ENCODE measurements at places on chromosomes 4 and X.

- DNase-seq, result no peak
Observed at GRCh38 chrX:111035991-111036390, 60.0 kb upstream of the PAK3 start.

GRCh38 chr4:2732526-2732925 is 23.6 kb downstream of the TNIP2 start:
- peak; percentile 54 for DNase-seq

DNA sequence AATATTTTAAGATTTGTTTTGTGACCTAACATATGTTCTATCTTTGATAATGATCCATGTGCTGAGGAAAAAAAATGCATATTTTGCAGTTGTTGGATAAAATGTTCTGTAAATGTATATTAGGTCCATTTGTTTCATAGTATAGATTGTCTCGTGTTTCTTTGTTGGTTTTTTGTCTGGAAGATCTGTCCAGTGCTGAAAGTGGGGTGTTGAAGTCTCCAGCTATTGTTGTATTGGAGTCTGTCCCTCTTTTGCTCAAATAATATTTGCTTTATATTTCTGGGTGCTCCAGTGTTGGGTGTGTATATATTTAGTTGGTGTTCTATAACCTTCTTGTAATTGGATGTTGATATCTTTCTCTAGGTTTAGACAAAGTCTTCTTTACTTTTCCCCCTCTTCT is 53.2 kb upstream of the FRMPD3 start:
- no peak for DNase-seq

GRCh38 chr4:36351082-36351666 is 69.8 kb downstream of the DTHD1 start:
- peak; percentile 85 for DNase-seq

DNA sequence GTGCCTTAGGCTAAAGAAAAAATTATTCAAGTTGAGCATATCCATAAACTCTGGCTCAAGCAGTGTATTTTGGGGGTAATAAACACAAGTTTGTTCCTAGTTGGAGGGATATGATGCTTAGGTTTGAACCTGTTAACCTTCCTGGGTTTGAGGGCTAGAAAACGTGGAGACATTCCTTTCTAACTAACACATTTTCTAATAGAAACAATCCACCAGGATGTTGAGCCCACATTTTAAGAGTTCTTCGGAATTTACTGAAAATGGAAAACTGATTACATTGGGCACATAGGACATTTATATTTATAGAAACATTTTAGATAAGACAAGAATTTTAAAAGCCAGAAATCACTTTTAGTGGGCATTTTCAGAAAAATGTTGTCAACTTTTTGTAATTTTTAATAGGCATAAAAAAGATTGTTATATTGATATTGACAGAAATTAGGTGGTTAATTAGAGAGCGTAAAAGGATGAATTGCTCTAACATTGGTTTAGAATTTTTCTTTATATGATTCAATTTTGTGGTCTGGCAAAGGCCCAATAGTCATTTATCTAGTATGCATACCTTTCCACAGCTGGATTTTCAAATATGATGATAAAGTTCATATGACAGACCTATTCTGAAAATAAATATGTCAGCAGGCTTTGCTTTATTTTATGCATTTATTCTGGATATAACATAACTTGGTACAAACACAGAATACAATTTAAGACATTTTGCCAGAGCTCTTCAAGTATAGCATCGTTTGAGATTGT is 49.2 kb downstream of the CEP44 start:
- no peak for DNase-seq

DNA sequence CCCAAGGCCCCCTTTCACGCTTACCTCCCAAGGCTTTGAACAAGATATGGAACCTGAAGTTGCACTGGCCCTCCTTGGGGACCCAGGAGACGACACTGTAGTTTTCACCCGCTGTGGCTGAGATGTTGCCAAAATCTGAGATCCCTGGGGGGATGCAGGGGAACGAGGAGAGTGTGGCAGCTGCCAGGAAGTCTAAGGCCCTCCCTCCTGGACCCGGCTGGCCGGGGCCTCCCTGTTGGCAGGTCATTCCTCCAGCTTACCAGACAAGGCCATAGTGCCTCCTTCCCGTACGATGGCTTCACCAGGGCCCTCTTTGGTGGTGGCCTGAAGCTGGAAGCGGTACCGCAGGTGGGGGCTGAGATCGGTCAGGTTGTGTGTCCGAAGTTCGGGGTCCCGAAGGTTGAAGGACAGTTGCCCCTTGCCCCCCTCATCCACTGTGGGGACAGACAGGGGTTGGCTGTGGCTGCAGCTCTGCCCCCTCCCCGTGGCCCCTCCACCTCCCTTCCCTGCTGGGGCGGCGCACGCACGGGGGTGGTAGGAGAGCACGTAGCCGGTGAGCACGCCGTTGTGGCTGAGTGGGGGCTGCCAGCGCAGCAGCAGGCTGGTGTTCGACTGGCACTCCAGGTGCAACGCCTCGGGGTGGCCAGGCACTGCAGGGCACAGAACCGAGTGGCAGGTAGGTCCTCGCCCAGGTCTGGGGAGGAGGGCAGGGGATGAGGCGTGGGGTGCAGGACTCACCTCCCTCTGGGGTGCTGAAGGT is 21.2 kb downstream of the L1CAM start:
- no peak for DNase-seq

DNA sequence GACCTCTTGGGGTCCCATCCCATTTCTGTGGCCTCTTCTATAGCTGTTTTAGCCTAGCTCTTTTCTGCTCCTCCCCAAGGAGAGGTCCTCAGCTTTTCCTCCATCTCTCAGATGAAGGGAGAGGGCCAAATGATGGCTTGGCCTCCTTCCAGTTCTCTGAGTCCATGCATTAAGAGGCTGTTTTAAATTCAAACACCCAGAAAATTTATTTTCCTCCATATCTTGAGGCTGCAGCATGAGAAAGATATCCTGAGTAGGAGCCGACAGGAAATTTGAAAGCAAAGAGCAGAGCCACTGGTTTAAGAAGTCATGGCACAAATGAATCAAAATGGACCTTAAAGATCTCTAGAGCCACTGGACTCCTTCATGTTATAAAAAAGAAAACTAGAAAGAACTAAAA is 558.8 kb downstream of the MID1IP1 start:
- DNase-seq, result no peak

Data from natural killer cell treated with Interleukin-12 subunit alpha and Interleukin-12 subunit beta and Interleukin-15 and Interleukin-18, amount 100 ng/mL, for 72 hours (primary cell).